AG10803 (cell line): ENCODE measurements at places on chromosomes 2 and 18.

DNA sequence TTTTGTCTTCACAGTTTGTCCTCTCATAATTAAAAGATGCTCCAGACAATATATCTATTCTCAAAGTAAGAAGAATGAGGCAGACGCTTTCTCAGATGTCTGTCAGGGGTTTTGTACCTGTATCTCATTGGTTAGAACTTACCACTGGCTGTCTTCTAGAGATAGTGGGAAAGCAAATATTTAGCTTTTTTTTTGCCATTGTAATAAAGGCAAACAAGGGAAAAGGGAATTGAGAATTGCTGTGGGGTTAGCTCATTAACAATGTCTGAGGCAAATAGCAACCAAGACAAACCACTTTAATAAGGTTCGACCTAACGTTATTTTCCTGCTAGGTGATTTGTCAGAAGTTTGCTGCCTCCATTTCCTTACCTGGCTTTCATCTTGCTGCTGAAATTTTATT is 30.0 kb downstream of the ZNF638 start:
- no peak for DNase-seq

DNA sequence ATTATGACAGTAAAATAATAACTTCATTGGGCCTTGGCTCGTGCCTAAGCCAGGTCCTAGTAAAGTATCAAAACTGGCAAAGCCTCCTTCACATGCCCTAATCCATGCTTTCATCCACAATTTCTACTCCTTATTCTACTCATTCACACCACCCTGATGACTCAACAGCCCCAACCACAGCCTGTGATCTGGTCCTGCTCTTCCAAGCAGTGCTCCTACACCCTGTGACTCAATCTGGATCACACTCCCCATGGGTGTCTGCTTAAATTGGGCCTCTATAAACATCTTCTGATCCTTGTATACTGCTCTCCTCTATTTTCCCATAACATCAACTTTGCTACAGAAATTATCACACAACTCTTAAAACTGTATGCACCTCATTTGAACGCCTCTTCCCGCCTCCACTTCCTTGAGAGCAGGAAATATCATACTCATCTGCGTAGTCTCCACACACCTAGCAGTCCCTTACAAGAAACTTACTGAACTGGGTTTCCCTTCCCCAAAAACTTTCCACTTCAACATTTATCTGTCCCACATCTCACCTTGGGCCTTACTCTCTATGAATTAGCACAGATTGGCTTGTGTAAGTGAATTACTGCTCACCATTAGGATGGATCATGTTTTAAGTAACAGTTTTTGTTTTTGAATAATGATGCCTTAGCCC is 15.9 kb downstream of the GTF3C3 start:
- peak; percentile 49 for DNase-seq

DNA sequence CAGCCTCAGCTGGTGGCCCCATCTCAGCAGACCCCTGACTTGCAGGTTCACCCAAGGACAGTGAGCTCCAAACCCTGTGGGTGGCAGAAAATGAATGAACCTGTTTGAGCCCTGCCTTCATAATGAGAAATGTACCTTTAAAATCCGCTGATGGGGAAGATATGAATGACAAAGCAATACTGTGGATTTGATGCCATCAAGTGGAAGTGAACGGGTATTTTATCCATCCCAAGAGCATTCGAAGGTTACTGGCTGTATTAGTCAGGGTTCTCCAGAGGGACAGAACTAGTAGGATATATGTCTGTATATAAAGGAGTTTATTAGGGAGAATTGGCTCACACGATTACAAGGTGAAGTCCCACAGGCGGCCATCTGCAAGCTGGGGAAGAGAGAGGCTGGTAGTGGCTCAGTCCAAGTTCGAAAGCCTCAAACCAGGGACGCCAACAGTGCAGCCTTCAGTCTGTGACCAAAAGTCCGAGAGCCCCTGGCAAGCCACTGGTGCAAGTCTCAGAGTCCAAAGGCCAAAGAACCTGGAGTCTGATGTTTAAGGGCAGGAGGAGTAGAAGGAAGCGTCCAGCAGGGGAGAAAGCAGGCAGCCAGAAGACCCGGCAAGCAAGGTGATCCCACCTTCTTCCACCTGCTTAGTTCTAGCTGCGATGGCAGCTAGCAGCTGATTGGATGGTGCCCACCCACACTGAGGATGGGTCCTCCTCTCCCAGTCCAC is 32.1 kb downstream of the TOGARAM2 start:
- no peak for DNase-seq

DNA sequence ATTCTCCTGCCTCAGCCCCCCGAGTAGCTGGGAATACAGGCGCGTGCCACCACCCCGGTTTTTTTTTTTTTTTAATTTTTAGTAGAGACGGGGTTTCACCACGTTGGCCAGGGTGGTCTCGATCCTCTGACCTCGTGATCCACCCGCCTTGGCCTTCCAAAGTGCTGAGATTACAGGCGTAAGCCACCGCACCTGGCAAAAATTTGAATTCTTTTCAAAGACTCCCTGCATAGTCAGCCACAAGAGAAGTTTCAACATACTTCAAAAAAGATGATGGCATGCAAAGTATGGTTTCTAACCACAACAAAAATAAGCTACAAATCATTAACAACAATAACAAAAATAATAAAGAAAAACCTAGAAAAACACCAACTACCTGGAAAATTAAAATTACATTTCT is 22.0 kb downstream of the HYCC2 start:
- peak; percentile 15 for DNase-seq

DNA sequence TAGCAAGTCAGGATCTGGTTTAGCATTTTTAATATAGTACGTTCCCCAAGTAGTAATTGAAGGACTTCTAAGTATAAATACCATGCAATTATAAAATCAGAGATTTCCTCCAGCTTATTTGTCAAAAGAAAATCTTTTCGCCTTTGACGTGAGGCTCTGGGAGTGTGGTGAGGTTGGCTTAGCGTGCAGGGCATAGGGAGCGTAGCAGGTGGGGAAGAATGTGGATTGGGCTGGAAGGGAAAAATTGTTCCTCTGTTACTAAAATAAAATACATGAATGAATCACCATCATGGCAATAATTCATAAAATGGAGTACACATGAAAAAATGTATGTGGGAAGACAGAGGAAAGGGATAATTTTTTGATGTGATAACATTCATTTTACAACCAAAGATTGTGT is 5.4 kb upstream of the IL1RL2 start:
- no peak for DNase-seq

DNA sequence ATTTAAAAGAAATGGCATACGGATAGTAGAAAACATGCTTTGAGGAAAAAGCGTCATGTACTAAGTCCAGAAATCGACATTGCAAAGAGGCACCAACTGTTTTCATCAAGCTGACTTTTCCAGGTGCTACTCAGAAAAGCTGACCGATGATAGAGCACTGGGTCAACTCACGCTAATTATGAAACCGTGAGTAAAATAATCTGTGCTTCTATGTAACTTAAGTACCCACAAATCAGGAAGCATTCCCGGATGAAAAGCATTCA is 353 bp upstream of the NUP35 start:
- no peak for DNase-seq

DNA sequence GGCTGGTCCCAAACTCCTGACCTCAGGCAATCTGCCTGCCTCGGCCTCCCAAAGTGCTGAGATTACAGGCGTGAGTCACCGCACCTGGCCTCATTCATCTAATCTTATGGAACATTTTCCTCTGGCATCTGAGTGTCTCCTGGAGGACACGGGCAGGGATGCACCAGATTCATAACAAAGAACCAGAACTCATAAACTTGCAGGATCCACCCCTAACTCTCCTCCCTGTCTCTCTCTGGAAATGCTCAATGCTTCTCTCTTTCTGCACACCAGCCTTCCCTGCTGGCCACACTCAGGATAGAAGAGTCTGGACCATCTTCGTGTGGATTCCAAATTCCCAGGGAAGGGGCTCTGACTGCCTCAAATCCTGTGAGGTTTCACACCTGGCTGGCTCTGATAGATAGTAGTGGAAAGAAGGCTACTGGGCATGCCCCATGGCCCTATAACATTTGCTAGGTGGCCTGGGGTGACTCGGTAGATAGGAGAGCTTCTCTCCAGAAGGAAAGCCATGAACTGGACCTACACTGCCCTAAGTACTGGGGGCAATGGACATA is 483.2 kb upstream of the GYPC start:
- DNase-seq: no peak

GRCh38 chr2:55460562-55460961 is 40.9 kb upstream of the CCDC88A start:
- DNase-seq: peak; percentile 6

GRCh38 chr2:69946351-69947324 is 14.8 kb downstream of the ASPRV1 start:
- DNase-seq: peak; percentile 51

- peak; percentile 37 for DNase-seq
Observed at GRCh38 chr2:45120546-45120945, 111.3 kb upstream of the SIX2 start.

DNA sequence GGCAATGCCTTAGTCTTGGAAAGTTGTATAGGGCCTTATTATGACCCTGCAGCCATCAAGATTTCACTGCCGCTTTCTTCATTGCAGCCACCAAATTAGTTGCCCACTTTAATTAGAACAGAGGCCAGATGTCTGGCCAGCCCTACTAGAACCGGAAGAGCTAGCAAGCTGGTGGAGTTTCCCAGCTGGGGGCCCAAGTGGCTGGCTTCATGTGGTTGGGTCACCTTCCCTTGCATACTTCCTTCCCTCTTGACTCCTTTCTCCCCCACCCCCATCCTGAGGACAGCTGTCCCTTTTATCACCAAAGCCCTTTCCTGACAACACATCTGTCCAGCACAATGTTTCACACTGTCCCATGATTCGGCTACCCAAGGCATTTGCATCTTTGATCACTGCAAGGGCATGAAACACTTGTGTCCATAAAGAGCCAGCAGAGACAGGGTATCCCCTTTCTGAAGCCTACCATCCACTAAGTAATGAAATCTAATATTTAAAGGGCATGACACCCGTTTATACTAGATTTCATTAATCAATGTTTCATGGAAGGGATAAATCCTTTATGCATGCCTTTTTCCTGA is 187.2 kb downstream of the BCL11A start:
- no peak for DNase-seq

GRCh38 chr18:47215554-47216138 is 35.8 kb downstream of the SKOR2 start:
- DNase-seq: peak; percentile 70

DNA sequence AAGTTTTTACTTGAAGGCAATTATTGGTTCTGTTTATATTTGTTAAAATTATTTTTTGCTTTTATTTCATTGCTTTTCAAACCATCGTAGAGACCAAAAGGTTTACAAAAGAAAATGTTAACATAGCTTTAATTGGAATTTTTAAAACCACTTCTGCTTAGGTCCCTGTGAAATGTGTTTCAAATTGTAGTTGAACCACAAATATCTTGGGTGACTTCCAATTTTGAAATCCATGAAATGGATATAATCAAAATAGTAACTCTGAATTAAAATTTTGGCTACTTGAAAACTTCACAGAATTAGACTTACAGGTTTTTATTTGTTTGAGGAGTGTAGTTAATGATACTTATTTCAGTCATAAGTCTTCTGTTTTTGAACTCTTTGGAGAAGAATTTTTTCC is 3.1 kb upstream of the SPAG16 start:
- peak; percentile 76 for DNase-seq

DNA sequence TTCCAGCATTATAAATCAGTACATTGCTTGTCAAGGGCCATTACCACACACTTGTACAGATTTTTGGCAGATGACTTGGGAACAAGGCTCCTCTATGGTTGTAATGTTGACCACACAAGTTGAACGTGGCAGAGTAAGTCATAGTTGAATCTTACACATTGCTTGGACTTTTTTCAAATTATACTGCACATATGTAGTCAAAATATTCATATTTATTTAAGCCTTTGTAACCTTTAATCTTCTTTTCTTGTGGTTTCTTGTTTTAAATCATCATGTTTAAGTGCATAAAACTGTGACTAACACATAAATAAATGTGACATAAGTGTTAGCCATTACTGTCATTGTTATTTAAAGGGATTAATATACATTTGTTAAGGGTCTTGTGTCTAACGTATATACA is 52.1 kb upstream of the EPB41L5 start:
- DNase-seq: peak; percentile 77

GRCh38 chr18:36153203-36153602 is 23.5 kb downstream of the ELP2 start:
- peak; percentile 96 for DNase-seq

DNA sequence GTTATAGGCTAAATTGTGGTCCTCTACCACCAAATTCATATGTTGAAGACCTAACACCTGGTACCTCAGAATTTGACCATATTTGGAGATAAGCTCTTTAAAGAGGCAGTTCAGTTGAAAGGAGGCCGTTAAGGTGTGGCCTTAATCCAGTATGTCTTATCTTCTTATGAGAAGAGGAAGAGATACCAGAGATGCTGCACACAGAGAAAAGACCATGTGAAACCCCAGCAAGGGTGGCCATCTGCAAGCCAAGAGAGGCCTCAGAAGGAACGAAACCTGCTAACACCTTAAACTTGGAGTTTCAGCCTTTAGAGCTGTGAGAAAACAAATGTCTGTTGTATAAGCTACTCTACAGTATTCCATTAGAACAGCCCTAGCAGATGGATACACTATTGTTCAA is 528.1 kb upstream of the DCC start:
- DNase-seq: no peak

DNA sequence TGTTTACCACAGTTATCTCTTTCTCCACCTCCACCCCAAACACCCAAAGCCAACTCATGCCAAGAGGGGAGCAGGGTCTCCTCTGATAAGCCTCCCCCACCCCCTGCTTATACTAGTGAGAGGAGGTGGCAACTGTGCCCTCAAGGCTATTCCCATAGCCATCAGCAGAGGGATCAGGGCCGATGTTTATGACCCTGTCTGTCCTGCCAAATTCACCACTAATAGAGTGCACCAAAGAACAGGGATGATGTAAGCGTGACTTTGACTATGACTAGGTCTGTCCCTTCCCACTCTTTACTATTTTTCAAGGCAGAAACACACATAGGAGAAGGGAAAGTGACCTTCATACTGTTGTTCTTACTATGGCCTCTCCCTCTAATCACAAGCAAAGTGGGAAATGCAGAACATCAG is 74.6 kb downstream of the CLHC1 start:
- DNase-seq: peak; percentile 58

GRCh38 chr2:98090951-98091350 is 4.0 kb downstream of the VWA3B start:
- DNase-seq: no peak

DNA sequence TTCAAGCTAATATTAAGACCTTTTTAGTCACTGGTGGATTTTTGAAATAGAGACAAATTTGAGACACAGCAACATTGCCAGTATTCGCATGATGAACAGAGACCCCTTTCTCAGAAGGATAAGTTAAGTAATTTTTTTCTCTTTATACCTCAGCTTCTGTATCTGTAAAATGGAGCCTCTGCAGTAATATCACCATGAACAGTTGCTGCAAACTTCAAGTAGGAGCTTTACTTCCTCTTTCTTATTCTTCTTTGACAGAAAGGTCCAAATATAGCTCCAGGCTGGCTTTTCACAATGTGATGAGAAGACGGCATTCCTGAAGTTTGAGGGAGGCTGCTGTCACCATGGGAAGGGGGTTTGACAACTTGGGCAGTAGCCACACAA is 158.7 kb downstream of the TDRD15 start:
- no peak for DNase-seq

DNA sequence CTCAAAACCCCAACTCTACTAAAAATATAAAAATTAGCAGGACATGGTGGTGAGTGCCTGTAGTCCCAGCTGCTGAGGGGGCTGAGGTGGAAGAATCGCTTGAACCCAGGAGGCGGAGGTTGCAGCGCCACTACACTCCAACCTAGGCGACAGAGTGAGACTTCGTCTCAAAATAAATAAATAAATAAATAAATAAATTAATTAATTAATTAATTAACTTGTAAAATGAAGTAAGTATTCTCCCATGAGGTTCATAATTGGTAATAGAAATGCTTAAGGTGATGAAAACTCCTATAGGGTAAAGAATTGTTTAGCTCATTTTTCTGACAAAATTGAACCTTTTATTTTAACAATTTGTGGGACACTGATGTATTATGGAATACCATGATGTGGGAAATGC is 230.8 kb downstream of the TMEM182 start:
- DNase-seq: no peak
